ENCODE measurements at places on chromosomes 3 and 15.

DNA sequence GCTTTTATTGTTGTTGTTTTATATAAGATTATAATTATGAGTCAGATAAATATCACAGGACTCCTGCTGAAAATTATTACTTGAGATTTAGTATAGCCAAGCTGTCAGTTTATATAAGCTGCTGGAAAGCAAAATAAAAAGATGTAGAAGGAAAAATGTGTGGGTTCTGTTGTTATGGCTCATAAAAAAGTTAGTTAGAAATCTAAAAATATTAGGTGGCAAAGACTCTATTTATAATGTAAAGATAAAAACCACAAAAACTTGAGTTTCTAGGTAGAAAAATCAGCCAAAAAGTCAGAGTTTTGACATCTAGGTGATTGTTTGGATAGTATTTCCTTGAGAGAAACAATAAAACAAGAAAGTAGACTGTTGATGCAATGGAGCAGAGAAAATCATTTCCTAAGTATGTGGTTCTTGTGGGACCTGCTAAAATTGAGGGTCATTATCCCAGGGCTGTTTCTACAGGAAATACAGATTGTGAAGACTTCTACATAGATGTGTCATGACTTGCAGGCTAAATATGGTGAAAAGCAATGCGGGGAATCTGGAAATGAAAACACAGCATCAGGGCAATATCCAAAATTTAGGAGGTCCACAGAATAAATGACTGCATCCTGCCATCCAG, 1109.6 kb upstream of the CADM2 start:
- no peaks in the 10 kb centered on the region for H3K36me3 ChIP-seq
- no peaks in the 10 kb centered on the region for H3K27me3 ChIP-seq
- H3K27ac ChIP-seq: no peak overlapping the region
- no peaks in the 10 kb centered on the region for H3K4me1 ChIP-seq

GRCh38 chr15:79197285-79197684, 85.2 kb upstream of the ANKRD34C start:
- H3K27me3 ChIP-seq: no peaks in the 10 kb centered on the region
- no peaks in the 10 kb centered on the region for H3K36me3 ChIP-seq
- H3K4me3 ChIP-seq: no peak overlapping the region
- H3K4me1 ChIP-seq: no peaks in the 10 kb centered on the region
- DNase-seq: no peak

DNA sequence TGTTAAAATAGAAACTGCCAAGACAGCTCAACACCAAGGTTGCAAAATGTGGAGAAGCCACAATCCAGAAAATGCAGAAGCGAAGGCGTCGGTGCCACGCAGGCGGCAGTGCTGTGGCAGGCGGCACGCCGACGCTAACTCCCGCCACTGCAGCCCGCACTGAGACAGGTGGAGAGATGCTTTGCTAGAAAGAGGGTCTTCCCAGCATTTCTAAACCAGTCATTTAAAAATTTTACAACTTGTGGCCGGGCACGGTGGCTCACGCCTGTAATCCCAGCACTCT, 23.2 kb downstream of the CYFIP1 start:
- H3K27me3 ChIP-seq: no peaks in the 10 kb centered on the region
- no peak overlapping the region for H3K27ac ChIP-seq
- H3K4me1 ChIP-seq: peaks cover 22% of the 10 kb centered on the region
- no peak for DNase-seq
- H3K36me3 ChIP-seq: no peaks in the 10 kb centered on the region

GRCh38 chr3:178155521-178155920, 380.7 kb upstream of the KCNMB2 start:
- H3K27me3 ChIP-seq: no peaks in the 10 kb centered on the region
- DNase-seq: peak; percentile 59
- no peaks in the 10 kb centered on the region for H3K36me3 ChIP-seq
- no peak overlapping the region for H3K4me3 ChIP-seq

GRCh38 chr3:155281912-155282311, 11.6 kb downstream of the STRIT1 start:
- no peak for DNase-seq
- H3K27me3 ChIP-seq: no peaks in the 10 kb centered on the region
- H3K27ac ChIP-seq: no peak overlapping the region
- no peaks in the 10 kb centered on the region for H3K4me1 ChIP-seq
- H3K4me3 ChIP-seq: no peak overlapping the region

DNA sequence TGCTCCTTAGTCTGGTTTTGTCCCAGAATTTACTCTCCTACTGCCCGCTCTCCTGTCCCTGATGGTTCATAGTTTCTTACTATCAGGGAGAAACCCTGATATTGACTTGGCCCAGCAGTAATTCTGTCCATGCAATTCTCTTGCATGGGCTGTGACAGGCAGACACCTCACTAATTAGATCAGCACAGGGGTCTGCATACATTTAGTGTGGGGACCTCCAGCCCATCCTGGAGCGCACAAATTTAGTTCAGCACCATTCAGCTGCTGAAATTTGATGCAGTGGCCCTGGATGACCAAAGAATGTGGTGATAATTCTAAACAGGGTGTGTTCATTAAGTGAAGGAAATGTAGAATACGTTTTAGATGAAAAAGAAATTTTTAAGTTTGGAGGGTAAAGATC, 555.5 kb upstream of the TBL1XR1 start:
- no peak overlapping the region for H3K27ac ChIP-seq
- no peaks in the 10 kb centered on the region for H3K27me3 ChIP-seq

GRCh38 chr15:65920825-65921309, 51.6 kb downstream of the RAB11A start:
- no peaks in the 10 kb centered on the region for H3K4me1 ChIP-seq
- H3K36me3 ChIP-seq: no peaks in the 10 kb centered on the region
- no peak overlapping the region for H3K4me3 ChIP-seq
- peak; percentile 16 for DNase-seq
- H3K27me3 ChIP-seq: no peaks in the 10 kb centered on the region
- H3K27ac ChIP-seq: no peak overlapping the region

DNA sequence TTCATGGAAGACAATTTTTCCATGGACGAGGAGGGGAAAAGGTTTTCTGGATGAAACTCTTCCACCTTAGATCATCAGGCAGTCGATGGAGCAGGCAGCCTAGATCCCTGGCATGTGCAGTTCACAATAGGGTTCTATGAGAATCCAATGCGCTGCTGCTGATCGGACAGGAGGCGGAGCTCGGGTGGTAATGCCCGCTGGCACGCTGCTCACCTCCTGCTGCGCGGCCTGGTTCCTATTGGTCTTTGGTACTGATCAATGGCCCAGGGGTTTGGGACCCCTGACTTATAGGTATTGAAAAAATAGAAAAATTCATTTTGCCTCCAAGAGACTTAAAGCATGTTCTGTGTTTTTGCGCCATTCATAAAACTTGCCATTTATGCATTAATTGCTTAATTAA, 793.9 kb upstream of the NR2F2 start:
- H3K27me3 ChIP-seq: no peaks in the 10 kb centered on the region
- H3K27ac ChIP-seq: no peak overlapping the region
- no peaks in the 10 kb centered on the region for H3K4me1 ChIP-seq
- no peaks in the 10 kb centered on the region for H3K36me3 ChIP-seq

GRCh38 chr15:62094388-62094787, 27.6 kb downstream of the C2CD4A start:
- H3K27me3 ChIP-seq: no peaks in the 10 kb centered on the region
- no peaks in the 10 kb centered on the region for H3K4me1 ChIP-seq
- H3K27ac ChIP-seq: no peak overlapping the region
- H3K4me3 ChIP-seq: no peak overlapping the region
- peak; percentile 40 for DNase-seq

GRCh38 chr3:151290673-151291072, 12.3 kb upstream of the P2RY14 start:
- no peaks in the 10 kb centered on the region for H3K27me3 ChIP-seq
- H3K27ac ChIP-seq: no peak overlapping the region
- no peak overlapping the region for H3K4me3 ChIP-seq
- no peaks in the 10 kb centered on the region for H3K4me1 ChIP-seq

- no peak overlapping the region for H3K27ac ChIP-seq
- H3K4me1 ChIP-seq: no peaks in the 10 kb centered on the region
- peaks cover 30% of the 10 kb centered on the region for H3K36me3 ChIP-seq
- no peak for DNase-seq
Observed at GRCh38 chr3:123163141-123163540, 38.6 kb upstream of the SEC22A start.

GRCh38 chr3:45771831-45772230, 24.5 kb downstream of the SLC6A20 start:
- DNase-seq: no peak
- no peak overlapping the region for H3K4me3 ChIP-seq
- no peaks in the 10 kb centered on the region for H3K36me3 ChIP-seq
- H3K4me1 ChIP-seq: no peaks in the 10 kb centered on the region
- no peaks in the 10 kb centered on the region for H3K27me3 ChIP-seq

- H3K4me1 ChIP-seq: no peaks in the 10 kb centered on the region
- no peak overlapping the region for H3K27ac ChIP-seq
- DNase-seq: no peak
- no peak overlapping the region for H3K4me3 ChIP-seq
- no peaks in the 10 kb centered on the region for H3K27me3 ChIP-seq
Observed at GRCh38 chr3:179929091-179929529, 107.6 kb downstream of the PEX5L start.
